HEK293T (cell line): ENCODE measurements at places on chromosomes 3 and 15.
A peak's percentile ranks its signal among the peaks of the same experiment; 100 is the strongest.

DNA sequence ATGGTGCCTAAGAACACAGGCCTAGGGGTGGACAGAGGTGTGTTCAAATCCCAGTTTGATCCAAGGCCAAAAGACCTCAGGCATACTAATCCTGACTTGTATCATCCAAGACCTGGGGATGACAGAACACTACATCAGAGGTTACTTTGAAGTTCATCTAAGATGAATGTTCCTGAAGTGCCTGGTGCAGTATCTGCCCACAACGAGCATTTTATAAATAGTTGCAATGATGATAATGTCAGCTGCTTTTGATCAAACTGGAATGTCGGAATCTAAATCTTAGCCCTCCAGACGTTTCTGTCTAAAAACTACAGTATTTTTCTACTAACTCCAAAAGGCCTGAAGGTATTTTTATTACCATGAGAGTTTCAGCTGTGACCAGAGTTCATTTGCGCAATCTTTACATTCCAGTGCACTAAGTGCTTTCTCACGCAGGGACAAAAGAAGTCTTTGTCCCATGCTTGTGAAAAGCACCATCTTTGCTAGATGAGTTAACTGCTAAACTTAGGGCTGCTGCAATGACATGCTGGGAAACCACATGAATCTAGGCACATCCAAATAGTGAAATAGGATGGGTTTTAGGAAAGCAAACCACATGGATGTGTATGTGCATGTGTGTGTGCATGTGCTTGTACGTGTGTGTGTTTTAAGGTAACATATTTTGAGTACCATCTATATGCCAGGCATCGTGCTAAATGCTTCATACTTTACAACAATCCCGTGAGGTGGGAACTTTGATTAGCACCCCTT is 18.1 kb downstream of the ANXA2 start:
- no peak for DNase-seq

GRCh38 chr3:45498532-45498931 is 96.0 kb upstream of the LIMD1 start:
- DNase-seq = no peak

- DNase-seq = peak; percentile 22
Observed at GRCh38 chr3:121883507-121883906, 10.7 kb upstream of the SLC15A2 start.

DNA sequence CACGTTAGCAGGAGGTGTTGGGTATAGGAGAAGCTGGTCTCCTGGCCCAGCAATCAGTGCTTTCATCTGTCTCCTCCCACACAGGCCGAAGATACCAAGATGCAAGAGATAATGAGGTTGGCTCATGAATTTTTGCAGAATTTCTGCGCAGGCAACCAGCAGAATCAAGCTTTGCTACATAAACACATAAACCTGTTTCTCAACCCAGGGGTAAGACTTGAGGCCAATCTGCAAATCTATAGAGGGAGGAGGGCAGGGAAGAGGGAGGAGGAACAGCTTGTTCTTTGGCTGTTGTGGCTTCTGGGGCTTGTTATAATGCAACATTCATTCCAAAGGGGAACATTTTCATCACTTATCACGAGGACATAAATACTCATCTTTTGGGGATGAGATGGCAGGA is 195.3 kb downstream of the ITPR1 start:
- DNase-seq = no peak

DNA sequence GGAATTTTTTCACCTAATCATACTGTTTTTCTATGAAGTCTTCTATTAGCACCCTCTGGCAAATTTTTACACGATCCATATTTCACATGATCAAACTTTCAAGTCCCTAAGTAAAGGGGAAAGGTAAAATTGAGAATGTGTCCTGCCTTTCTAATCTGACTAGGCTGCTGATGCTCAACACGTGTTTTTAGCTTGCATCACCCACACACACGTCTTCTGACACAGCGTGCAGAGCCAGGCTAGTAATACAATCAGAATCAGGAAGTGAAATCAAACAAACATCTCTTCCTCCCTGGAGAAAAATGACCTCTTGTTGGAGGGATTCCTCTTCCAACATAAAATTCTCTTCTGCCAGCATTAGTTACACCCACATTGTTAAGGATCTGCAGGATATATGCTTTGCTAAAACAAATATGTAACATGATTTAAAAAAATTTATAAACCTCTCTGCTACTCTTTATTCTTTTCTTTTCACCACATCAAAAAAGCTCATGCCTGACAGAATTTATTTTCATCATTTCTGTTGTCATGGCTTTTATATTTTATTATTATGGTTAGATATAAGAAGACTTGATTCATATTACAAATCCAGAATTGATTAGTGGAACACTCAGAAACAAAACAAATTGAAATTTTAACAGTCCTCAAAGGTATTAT is 122.4 kb downstream of the RAP2B start:
- DNase-seq = no peak

- peak; percentile 60 for DNase-seq
Observed at GRCh38 chr3:94234177-94234788, 171.4 kb downstream of the NSUN3 start.

DNA sequence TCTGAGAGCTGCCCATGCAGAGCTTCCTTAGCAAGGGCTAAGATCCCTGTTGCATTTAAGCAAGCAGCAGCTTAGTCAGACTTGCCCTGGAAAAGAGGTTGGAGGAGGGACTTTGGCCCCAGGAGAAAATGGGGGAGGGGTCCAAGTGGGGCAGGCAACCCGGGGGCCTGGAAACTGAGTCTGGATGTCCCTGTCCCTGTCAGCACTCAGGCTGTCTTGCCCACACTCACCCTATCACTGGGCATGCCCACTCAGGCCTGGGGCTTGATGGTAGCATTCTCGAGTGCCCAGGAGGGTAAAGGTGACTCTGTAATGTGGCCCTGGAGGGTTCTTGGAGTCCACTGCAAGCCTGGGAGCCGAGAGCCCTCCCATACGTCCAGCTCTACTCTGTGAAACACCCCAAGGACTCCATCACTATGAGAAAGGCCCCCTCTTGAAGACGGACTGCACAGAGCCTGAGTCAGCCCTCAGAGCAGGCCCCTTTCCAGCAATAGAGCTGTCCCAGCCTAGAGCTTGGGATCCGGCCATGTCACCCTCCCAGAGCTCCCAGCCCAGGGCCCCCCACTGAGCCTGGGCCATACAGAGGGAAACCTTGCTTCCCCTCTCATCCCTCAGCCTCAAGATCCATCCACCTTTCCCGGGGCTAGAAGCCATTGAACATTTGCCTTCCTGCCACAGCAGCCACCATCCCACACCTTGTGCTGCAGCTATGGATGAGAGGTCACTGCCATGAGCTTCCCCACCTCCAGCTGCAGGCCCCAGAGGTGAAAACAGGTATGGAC is 13.4 kb downstream of the MYL3 start:
- DNase-seq = no peak
